HFF-Myc (cell line): ENCODE measurements at places on chromosomes 3 and 15.

GRCh38 chr3:99559196-99559595, 79.2 kb upstream of the COL8A1 start:
- DNase-seq, result no peak

GRCh38 chr3:81490541-81491288, 270.7 kb downstream of the GBE1 start:
- peak; percentile 93 for DNase-seq

- no peak for DNase-seq
Measured at GRCh38 chr3:194985031-194985578, 285.9 kb downstream of the XXYLT1 start.

- no peak for DNase-seq
Measured at GRCh38 chr3:157363393-157363792, 73.3 kb upstream of the PTX3 start.

DNA sequence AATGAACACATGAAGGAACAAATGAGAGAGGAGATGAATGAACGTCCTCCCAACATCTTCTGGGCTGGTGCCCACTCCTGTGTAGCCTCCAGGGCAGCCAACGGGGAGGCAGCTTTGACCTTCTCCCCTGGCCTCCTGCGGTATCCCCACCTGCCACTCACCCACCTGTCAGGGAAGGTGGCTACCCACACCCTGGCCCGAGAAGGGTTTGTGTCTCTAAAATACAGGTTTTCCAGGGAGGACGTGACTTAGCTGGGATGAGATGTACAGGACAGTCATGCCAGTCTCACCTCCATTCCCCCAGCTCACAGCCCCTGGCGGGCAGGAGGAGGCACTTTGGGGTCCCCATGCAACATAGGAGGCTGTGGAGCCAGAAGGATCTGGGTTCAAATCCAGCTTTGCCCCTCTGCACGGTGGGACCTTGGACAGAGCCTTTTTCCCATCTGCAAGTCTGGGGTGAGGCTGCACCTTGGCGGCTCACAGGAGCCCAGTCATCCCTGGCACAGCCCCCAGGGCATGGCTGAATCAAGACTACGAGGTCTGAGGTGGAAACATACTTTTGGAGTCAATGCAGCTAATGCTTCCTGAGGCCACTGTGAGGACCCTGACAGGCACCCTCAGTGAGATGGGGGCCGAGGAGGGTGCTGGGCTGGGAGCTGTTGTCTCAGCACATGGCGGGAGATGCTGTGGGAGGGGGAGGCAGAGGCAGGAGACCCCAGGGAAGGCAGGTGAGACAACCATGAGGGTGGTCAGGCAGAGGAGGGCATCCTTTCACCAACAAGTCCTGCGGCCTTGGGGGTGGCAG, 11.1 kb upstream of the PLXND1 start:
- no peak for DNase-seq

- DNase-seq, result no peak
Measured at GRCh38 chr15:55218056-55218455, 21.3 kb upstream of the RSL24D1 start.

DNA sequence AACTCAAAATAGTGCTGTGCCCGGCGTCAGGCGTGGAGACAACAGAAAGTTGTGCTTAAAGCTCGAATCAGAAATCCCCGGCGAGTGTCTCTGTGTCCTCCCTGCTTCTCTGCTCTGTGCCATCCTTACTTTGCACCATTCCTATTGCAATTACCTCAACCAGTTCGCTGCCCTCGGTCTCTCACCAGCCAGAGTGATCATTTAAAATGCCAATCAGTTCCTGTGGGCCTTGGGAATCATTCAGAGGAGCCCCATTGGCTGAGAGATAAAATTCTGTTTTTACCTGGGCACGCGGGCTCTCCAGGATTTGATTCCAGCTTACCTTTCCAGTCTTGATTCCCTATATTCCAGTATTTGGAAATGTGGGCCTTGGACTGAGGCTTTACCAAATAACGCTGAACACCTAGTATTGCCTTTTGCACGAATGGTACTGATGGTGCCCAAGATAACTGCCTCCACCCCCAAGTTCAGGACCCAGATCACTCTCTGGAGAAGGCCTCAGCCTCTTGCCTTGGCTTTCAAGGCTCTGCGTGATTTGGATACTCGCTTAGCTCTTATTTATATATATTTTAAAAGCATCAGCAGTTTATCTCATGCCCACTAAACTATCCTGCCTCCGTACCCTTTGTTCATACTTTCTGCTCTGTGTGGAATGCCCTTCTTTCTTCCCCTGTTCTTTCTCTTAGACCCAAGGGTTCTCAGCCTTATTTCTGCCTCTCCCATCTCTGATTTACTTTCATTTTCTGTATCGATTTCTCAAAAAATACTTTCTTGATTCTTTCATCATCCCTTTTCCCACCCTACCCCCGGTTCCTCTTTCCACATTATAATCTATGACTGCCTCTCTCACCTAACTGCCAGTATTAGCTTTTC, 863 bp downstream of the PSMA4 start:
- no peak for DNase-seq

- DNase-seq, result no peak
Measured at GRCh38 chr3:51960386-51960785, 5.2 kb downstream of the GPR62 start.

GRCh38 chr15:31270767-31271166, 55.9 kb upstream of the KLF13 start:
- no peak for DNase-seq

DNA sequence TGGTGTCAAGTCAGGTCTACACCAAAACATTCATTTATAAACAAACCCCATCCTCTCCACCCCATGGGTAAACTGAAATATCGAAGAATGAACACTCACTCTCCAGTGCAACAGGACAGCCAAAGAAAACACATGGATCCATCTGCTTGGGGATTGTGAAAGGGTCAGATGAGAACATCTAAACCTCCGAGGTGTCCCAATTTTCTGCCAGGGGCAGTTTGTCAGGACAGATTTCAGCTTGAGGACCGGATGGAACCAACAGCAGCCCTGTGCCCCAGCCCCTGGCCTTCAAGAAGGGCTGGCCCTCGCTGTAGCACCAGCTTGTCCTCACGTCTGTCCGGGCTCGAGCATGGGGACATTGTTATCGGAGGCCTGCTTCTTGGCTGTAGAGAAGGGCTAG, 45.5 kb downstream of the PCSK6 start:
- no peak for DNase-seq

GRCh38 chr3:125055331-125055912, 375 bp downstream of the HEG1 start:
- no peak for DNase-seq
